ENCODE measurements at places on chromosomes 7 and 10.

DNA sequence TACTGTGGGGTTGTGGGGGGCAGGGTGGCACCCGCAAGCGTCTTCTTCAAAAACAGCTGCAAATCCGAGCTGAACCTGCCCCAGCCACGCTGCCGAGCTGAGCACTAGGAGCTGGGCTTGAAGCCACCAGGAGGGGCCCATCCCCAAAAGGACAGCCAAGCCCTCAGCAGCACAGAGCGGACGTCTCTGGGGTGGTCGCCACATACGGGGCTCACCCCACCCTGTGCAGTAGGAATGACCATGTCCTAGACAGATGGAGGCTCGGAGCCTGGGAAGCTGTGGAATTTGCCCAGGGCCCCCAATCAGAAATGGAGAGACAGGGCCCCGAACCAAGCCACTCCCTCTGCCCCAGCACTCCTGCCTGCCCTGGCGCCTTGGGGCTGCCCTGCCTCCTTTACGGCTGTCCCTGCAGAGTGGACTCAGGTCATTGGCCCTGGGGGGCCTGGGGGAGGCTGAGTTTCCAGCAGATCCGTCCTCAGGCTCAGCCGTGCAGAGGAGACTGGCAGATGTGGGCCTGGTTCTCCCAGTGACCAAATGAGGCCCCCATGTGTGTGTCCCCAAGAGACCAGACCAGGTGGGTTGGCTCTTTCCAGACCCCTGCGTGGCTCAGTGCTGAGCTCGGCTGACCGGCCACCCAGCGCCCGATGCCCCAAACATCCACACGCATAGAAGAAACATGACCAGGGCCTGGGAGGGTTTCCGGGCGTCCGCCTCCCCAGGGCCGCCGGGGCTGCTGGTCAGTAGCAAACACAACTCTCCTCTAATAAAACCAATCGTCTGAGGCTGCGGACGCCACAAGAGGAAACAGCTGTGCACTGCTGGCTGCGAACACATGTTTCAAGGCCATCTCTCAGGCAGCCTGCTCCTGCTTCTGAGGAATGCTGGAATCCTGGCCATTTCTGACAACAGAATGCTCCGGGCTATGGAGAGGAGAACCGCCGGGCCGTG is 54.9 kb downstream of the PDGFA start:
- DNase-seq = no peak

GRCh38 chr10:34333513-34333912 is 481.6 kb downstream of the PARD3 start:
- DNase-seq = no peak

GRCh38 chr7:82985144-82985802 is 177.4 kb downstream of the PCLO start:
- no peak for DNase-seq

GRCh38 chr7:29651477-29651876 is 87.8 kb downstream of the PRR15 start:
- no peak for DNase-seq

GRCh38 chr7:132815696-132816311 is 239.5 kb upstream of the PLXNA4 start:
- no peak for DNase-seq

GRCh38 chr10:70575874-70576802 is 26.4 kb downstream of the PRF1 start:
- DNase-seq = no peak
